ENCODE measurements at places on chromosomes 11 and 22.

GRCh38 chr22:30423301-30423958, 2.1 kb upstream of the MTFP1 start:
- no peak for DNase-seq

DNA sequence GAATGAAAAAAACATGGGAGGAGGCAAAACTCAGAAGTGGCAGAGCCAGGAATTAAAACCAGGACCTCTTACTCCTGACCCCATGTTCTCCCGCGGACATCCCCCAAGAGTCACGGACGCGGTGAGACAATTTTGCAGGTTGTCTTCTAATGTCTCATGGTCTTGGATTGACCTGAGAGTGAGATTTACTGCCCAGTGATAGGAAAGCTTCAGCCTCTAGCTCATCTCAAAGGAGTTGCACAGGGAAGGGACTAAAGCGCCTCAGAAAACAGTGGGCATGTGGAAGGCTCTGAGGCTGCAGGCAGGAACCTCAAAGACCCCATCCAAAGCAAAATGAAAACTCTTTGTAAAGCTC, 197.4 kb downstream of the ADAMTS15 start:
- no peak for DNase-seq

- no peak for DNase-seq
Observed at GRCh38 chr11:108752297-108752751, 87.5 kb downstream of the DDX10 start.

DNA sequence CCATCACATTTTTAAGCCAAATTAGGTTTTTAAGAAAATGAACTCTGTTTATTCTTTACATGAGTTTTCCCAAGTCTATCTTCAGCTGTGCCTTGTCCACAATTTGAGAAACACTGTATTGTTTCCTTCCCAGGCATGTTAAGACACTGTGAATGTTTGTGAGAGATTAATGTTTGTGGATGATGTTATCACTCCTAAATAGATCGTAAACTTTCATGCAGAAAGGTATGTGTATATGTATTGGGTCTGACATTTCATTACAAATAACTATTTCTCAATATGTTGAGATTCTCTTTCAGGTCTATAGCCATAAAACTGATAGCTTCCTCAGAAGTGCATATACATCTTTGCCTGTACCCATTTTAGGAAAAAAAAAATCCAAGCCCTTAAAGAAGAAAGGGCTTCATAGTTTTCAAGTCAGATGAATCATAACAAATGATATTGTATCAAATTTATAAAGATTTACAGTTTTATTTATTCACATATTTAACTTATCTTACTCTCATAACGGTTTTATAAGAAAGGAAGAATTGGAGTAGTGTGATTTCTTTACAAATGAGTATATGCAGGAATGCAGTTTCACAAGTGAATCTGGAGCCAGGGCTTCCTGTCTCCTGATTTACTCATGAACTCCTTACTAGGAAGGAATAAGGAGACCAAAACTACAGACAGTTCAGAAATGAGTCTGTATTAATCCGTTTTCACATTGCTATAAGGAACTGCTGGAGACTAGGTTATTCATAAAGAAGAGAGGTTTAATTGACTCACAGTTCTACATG, 11.2 kb downstream of the OR8D1 start:
- DNase-seq: no peak

DNA sequence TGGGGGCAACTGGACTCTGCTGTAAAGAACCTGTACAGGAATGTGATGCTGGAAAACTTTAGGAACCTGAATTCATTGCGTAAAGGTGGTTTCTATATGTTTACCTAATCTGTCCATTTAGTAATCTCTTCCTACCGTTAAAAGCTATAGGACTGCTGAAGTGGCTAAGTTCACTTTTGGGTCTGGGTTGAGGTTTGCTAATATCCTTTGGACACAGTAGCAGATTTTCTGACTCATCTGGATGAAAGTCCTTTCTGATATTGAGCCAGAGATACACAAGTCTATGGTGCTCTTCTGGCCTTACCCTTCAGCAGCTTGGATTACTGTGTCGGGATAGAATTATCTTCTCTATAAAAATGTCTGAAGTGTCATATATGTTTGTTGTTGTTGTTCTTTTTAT, 16.9 kb downstream of the ZNF215 start:
- peak; percentile 20 for DNase-seq

DNA sequence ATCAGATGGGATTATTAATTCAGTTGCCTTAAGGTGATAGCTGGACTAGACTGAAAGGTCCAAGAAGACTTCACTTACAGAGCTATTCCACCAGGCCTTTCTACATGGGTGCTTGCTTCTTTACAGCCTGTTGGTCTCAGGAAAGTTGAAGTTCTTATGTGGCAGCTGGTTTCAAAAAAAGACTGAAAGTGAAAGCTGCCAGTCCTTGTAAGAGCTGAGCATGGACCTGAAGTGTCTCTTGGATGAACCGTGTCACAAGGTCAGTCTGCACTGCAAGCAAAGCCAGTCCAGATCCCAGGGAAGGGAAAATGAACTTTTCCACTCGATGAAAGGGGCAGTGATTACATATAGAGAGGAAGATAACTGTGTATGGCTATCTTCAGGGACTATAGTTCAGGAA, 201.5 kb upstream of the LUZP2 start:
- peak; percentile 5 for DNase-seq

- DNase-seq: no peak
Observed at GRCh38 chr22:26893173-26894110, 236.1 kb downstream of the MIAT start.

DNA sequence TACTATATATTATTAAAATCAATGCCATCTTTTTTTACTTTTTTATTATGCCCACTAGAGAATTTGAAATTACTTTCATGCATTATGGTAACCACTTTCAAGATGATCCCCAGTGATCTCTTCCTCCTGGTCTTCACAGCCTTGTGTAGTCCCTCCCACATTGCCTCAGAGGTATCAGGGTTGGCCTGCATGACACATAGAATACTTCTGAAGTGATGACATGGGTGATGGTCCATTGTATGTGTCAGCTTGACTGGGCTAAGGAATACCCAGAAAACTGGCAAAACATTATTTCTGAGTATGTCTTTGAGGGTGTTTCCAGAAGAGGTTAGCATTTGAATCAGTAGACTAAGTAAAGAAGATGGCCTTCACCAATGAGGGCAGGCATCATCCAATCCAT, 14.2 kb upstream of the ISX start:
- DNase-seq: no peak

- peak; percentile 21 for DNase-seq
Observed at GRCh38 chr11:36254713-36255112, 34.5 kb downstream of the COMMD9 start.

GRCh38 chr11:118342503-118343161, at the start of gene CD3D:
CD3D (minus strand) TSS chr11:118342705; CDS start chr11:118342607, 98 bp downstream.
- no peak for DNase-seq

GRCh38 chr11:3810951-3811350, 2.6 kb downstream of the PGAP2 start:
- DNase-seq: no peak

DNA sequence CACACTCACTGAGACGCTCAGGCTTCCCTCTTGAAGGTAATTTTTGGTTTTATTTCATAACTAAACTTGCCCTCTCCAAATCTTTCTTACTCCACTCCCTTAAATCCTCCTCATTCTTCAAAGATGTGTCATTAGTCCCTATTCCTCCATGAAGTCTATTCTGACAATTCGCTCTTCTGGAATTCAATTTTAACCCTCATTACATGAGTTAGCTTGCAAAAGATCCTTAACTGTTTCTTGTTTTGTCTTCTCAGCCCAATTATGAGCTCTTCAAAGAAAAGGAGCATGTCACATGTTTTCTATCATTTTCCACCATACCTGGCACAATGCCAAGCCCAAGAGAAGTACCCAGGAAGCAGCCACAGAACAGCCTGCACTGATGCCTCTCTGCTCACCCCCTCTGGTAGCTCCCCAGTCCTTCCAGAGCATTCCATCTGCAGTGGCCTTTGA, 13.0 kb downstream of the GALNT18 start:
- DNase-seq: peak; percentile 41

DNA sequence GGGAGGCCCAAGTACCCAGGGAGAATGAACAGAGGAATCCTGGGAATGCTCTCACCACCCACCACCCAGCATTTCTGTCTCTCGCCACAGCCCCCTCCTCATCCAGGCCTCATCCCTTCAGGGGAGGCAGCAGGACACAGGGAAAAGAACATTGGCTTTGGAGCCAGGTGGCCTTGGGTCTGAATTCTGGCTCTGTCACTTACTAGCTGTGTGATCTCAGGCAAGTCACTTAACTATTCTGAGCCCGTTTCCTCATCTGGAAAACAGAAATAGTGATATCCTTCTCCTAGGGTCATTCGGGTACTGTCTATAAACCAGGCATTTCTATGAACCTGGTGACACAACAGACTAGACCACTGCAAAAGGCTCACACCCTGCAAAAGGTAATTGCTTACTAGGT, 22.1 kb downstream of the CHRDL2 start:
- no peak for DNase-seq

Data from stromal cell of bone marrow (primary cell).